Activated naive CD4-positive, alpha-beta T cell treated with anti-CD3 and anti-CD28 coated beads for 36 hours (primary cell): ENCODE measurements at places on chromosomes 13 and 19. TPM values are rescaled to one million over a fixed set of nuclear protein-coding genes. Genes with fewer than 3 reads are reported as not detected.

Gene STXBP2
- 88.4 TPM for total RNA-seq

Gene FLT1
- total RNA-seq, result 21.9 TPM

GRCh38 chr19:20397292-20397691, 168.3 kb downstream of the ZNF737 start:
- DNase-seq, result no peak

DNA sequence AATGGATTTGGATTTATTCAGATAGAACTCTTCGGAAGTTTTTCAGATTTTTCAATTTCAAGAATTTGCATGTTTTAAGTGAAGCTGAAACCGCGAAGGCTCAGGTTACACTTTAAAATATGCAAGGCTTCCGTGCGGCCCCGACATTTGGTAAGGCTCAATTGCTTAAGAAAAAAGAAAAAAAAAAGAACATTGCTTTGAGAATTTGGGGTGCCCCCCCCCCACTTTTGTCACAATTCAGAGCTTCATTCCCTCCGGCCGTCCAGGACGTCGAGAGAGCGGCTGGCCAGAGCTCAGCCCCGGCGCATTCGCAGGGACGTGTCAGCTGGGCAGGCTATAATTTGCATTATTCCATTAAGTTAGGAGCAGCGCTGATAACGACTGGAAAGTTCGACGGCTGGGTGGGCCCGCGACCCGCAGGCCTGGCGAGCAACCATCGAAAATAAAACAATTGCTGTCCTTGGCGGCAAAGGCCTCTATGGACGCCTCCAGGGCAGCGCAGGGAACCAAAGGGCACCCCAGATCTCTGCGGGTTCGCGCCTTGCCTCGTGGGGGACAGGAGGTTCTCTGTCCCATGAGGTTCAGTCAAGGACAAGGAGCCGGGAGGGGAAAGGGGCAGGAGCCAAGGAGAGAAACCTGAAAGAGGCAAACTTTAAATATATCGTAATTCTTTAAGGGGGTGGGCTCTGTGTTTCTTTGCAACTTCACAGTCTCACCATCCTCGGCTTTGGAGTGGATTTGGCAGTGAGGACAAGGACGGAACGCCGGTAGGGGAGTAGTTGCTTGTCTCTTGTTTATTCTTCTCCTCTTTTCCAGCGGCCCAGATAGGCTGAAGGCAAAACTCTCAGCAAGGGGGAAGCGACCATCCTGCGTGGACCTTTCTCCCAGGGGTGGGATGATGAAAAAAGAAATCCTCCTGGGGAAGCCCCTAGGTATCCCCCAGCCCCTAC, 7.0 kb downstream of the SOX21 start:
- DNase-seq, result no peak

DNA sequence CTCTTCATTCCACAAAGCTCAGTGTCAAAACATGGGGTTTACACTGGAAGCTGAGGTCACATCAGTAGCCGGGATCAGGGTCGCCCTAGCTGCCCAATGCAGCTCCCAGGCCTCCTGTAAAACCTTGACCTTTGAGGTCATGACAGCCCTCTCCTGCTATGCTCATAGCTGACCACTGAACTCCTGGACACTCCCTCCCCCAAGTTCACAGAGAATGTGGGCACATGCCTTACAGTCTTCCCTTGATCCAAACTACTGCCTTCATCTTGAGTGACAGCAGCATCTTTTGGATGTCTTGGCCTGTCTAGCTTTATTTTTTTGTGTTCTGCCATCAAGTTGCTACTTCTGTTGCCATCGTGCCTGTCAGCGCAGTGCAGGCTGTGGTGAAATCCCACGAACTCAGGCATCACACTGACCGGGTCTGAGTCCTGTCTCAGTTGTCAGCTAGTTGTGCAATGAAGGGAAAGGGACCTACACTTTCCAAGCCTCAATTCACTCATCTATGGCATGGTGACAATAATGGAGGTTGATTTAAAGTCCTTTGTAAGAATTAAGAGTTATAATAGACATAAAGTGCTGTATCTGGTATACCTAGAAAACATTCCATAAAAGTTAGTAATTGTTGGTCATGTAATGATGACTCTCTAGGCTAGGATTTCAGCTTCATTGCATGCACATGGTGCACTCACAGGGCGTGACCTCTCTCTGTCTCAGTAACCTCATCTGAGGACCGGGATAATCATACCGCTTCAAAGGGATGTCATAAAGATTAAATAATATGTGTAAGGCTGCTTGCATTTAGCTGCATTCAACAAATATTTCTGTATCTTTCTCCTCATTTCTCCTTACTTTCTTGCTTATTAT, 16.4 kb upstream of the ALOX5AP start:
- no peak for DNase-seq

GRCh38 chr19:4504297-4504701, 14.0 kb downstream of the PLIN4 start:
- no peak for DNase-seq

DNA sequence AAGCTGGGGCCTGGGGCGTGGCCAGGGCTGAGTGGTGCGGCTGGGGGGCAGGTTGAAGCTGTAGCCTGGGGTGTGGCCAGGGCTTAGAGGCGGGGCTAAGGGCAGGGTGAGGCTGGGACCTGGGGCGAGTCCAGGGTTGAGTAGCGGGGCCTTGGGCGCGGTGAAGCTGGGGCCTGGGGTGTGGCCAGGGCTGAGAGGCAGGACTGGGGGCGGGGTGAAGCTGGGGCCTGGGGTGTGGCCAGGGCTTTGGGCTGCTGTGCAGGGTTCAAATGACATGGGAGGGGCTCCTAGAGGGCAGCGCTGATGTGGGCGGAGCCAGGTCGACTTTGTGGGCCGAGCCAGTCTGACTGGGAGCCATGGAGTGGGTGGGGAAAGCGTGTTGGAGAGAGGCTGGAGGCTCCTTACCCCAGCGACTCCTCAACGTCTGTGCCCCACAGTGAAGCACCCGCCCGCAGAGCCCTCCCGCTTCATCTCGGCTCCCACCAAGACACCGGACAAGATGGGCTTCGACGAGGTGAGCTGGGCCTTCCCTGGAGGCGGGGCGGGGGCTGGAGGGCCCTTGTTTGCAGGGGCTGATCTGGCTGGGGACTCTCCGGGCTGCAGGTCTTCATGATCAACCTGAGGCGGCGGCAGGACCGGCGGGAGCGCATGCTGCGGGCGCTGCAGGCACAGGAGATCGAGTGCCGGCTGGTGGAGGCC, 21.5 kb downstream of the COLGALT1 start:
- peak; percentile 30 for DNase-seq

- no peak for DNase-seq
These were observed 101.8 kb downstream of the SOX1 start for GRCh38 chr13:112168761-112169160.

Gene ZNF285
- 0.67 TPM for total RNA-seq

GRCh38 chr13:112734696-112735547, 45.1 kb downstream of the ATP11A start:
- no peak for DNase-seq

DNA sequence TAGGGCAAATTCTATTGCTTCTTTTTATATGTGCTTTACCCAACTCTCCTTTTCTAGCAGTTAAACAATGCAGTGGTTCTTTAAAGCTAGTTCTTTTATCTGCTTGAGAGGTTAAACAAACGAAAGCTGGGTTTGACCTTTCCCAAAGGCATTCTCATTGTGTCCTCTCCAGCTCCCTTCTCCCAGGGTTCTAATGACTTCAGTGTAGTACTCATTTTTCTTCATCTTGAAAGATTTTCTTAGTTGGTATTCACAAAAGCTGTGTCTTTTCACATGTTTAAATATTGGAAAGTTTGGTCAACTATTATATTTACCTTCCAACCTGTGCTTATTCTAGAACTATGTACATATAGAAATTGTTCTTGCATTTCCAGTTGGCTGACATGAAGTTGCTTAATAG, 1.5 kb downstream of the WASF3 start:
- DNase-seq, result no peak

Gene LILRA1
- not detected for total RNA-seq

GRCh38 chr19:42657556-42657955, 62.8 kb upstream of the CEACAM8 start:
- no peak for DNase-seq

DNA sequence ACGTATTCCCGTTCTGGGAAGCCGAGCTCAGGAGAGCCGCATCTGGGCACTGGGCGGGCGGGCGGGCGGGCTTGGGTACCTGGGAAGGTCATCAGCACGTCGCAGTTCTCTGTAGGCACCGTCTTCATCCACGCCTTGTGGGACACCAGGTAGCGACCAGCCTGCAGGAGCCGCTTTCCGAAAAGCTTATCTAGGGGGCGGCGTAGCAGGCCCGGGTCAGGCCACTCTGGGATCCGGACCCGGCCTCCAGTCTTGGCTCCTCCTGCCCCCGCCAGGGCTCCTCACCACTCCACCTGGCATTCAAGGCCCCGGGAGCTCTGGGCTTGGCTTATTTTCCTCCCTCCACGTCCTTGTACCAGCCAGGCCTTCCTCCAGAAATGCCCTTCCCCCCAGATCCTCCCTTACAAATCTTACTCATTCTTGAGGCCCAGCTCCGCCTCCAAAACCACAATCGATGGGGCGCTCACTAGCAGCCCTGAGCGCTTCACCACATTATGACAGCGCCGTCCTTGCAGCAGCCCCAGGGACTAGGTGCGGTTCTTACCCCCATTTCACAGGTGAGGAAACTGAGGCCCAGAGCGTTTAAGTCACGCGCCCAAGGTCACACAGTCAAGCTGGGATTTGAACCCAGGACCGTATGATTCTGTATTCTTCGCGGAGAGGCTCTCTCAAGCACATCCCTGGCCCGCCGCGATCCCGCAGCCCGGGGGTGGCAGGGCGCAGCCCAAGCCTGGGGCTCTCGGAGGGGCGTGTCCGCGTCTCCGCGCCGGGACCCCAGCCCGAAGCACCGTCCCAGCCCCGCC, 843 bp downstream of the ANO8 start:
- DNase-seq, result peak; percentile 90
